HCT116 (cell line): ENCODE measurements at places on chromosomes 5 and 9. TPM values are rescaled to one million over a fixed set of nuclear protein-coding genes. Genes with fewer than 3 reads are reported as not detected.

DNA sequence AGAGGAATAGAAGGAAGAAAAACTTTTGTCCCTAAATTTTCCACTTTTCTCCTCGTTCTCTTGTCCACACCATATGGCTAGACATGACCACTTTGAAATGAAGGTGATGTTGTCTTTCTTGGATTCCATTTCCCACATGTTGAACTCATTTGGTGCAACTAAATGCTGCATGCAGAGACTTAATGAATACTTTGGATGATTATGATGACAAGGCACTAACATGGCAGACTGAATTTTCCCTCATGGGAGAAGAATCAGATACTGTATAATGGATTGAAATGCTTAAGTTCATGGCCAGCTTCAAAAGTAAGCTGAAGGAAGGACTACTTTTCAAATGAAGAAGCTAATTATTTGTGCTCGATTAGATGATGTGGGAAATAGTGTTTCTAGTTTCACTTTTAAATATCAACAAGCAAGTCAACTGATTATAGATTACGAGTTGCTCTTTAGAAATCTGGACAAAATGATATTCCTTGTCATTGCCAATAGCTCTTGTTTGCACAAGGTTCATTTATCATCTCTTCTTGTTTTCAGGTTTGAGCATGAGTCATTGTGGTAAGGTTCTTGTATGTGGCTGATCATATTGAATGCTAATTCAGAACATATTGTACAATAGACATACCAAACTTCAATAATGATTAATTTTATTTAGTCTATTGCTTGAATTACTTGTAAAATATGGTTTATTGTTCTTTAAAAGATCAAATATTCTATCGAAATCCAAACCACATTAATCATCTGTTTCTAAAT is 501.3 kb upstream of the FTMT start:
- DNase-seq: no peak

- peak; percentile 29 for DNase-seq
These were observed 142.8 kb downstream of the NSG2 start for GRCh38 chr5:174188295-174188694.

DNA sequence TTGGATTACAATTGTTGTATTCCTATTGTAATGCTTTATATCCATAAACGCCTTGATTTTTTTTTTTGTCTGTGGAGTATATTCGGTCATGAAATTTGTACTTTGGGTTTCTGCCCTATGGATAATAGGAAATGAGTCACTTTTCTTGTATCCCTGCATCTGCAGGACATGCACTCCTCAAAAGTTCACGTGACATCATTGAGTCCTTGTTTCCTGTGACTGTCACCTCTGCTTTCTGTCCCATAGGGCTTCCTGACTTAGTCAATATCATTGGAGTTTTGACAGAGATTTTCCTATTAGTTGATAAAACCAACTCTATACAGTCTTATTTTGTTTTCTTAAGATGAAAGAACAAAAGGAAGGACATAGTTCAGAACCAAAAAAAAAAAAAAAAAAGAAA is 356.3 kb downstream of the MAT2B start:
- no peak for DNase-seq

Gene QRFP
- total RNA-seq: not detected

Gene CDKN2B-AS1
- total RNA-seq: 1.7 TPM

DNA sequence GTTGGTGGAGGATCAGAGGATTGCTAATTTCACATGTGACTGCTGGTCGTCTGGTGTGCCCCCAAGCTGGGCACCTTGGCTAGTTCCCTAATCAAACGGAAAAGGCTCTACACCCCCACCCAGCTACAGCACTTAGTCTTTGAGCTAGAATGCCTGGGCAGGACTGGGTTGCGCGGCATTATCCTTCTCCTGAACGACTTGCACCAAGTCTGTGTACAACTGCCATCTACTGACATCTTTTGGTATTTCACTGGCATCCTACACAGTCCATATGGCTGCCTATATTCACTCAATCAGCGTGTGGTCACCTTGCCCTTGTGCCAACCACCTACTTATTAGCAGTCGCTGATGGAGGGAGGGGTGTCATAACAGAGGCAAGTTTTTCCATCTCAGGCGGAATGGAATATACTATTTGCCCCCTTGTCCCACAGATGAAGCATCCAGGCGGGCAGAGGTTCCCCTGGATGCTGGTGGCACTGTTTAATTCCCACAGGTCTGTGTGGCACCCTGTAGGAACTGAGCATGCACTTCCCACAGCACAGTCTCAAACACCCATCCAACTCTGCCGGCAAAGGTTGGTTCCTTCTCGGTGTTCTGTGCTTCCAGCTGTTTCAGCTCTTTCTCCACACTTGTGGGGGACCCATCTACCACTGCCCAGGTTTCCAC is 150.1 kb downstream of the OSTF1 start:
- peak; percentile 62 for DNase-seq

DNA sequence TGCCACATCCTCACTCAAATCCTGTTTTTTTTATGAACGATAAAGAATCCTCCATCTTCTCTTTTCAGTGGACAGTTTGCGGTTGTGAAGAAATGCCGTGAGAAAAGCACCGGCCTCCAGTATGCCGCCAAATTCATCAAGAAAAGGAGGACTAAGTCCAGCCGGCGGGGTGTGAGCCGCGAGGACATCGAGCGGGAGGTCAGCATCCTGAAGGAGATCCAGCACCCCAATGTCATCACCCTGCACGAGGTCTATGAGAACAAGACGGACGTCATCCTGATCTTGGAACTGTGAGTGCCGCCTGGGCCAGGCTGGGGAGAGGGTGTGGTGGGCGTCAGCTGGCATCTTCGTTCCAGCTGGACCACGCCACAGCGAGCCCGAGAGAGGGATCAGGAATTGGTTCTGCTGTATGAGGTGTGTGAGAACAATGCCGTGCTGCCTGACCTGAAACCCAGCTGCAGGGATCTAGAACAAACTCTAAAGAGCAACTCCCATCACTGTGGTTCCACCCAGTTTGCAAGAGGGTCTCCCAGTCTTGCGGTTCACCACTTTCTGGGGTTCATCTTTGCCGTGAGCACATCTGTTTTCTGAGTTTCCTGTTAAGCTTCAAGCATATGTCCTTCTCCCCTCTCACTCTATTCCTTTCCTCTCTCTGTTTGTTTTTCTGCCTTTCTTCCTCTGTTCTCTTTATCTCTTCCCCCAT is 107.4 kb downstream of the DAPK1 start:
- DNase-seq: no peak

Gene PHF24
- total RNA-seq: 0.47 TPM

DNA sequence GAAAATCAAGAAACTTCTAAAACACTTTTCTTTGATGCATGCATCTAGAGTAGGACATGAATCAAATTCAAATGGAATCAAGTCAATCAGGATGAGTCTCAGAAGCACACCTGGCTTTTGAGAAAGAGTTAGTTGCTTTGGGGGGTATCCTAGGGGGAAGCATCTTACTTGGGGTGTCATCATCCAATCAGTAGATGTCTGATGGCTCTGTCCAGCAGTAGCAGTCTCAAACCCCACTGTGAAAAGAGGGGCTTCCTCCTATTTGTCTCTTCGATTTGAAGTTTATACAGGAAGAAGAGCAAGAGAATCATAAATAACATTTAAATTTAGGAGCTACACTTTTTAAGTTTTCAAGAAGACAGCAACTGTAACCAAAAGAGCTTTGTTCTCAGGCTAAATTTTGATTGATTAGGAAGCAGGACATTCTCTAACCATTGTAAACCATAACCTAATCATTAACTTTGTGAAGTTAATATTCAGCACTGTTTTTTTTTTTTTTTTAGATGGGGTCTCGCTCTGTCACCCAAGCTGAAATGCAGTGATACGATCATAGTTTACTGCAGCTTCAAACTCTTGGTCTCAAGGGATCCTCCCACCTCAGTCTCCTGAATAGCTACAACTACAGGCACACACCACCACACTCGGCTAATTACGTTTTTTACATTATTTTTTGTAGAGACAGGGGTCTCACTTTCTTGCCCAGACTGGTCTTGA is 614.7 kb downstream of the CSNK1G3 start:
- no peak for DNase-seq

DNA sequence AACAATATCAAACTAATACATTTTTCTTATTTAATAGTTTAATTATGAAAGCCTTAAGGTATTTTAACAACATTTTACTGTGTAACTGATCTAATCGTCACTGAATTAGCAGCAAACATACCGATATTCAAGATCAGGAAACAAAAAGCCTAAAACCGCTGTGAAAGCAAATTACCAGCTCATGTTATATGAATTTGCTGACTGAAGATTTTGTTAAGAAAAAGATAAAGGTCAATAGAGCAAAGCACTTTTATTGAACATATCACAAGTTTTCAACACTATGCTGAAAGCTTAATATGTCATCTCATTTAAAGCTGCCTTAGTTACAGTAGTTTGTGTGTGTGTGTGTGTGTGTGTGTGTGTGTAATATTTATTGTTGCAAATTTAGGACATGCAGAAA is 1634.9 kb upstream of the NUDT12 start:
- no peak for DNase-seq

Gene PCDHB16
- total RNA-seq: not detected

DNA sequence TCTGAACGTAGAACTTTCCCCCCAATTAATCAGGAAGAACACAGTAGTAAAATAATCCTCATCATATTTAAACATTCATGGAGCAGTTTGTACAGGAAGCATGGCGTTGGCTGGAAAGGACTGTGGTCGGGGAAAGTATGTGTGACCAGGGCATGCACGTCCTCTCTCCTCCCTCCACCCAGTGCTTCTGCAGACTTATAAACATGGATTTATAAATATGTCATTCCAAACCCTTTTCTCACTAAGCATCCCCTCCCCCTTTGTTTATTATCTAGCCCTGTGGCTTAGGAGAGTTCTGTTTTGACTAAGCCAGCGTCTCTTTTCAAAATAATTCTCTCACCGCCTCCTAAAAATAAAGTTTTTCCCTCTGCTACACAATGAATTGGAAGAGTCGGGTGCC is 70.4 kb upstream of the DAP start:
- DNase-seq: no peak

DNA sequence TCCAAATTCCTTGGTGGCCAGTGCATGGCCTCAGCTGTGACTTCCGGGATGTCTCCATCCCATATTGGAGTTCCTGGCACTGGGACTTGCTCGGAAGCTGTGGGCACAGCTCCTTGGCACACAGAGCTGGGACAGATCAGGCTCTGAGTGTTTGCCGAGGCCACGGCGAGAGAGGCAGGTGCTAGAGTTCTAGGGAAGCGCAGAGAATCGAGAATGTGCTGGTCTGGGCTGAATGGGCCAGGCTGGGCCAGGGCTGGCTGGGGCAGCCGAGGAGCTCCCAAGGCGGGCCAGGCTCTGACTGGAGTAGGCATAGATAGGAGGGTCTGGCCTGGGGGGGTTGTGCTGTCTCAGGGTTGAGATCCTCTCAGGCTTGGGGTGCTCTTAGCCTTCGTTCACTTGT is 45.4 kb downstream of the HMCN2 start:
- no peak for DNase-seq

DNA sequence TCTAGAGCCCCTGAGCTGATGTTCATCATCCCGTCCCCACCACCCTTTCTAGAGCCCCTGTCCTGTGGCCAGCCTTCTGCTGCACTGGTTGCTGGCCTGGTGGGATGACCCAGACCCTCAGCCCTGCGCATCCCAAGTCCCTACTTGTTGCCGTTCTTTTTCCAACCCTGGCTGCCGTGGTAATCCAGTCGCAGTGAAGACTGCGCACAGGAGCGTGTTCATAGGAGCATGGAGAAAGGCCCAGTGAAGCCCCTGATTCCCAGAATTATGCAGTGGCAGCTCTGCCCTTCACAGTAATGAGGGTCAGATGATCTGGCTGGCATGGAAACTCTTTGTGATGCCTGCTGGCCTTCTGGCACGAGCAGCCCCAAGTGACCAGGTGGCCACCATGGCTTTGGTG is 183.3 kb downstream of the CACNA1B start:
- DNase-seq: no peak

- DNase-seq: no peak
These were observed 48.8 kb downstream of the TRPM3 start for GRCh38 chr9:71072587-71072986.

Gene CPLANE1
- total RNA-seq: 3.5 TPM

DNA sequence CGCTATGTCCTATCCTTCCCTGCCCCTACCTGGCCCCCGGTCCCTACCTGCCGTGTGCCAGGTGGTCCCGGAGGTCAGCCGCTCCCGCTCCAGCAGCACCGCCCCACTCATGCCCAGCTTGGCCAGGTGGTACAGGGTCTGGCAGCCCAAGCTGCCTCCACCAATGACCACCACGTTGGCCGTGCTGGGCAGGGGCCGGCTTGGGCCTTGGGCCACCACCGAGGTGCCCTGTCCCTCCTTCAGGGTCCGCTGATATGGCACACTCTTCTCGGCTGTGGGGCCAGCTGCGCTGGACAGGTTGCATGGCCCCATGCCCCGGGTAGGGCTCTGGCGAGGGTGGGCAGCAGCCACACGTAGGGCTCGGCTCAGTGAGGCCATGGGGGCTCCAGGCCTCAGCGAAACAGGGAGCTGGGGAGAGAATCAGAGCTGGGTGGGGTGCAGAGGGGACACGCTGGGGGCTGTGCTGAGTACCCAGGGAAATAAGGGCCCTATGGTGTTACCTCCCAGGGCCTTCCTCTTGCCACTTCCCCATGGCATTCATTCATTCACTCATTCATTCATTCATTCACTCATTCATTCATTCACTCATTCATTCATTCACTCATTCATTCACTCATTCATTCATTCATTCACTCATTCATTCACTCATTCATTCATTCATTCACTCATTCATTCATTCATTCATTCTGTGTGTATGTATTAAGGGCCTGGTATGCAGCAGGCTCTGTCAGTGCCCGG is 4.2 kb downstream of the SARDH start:
- DNase-seq: no peak

- DNase-seq: no peak
These were observed 1.4 kb downstream of the ZSWIM6 start for GRCh38 chr5:61333321-61333953.

Gene CAMK4
- total RNA-seq: 10.2 TPM

Gene PRSS3
- total RNA-seq: 66.3 TPM

Gene LECT2
- not detected for total RNA-seq

DNA sequence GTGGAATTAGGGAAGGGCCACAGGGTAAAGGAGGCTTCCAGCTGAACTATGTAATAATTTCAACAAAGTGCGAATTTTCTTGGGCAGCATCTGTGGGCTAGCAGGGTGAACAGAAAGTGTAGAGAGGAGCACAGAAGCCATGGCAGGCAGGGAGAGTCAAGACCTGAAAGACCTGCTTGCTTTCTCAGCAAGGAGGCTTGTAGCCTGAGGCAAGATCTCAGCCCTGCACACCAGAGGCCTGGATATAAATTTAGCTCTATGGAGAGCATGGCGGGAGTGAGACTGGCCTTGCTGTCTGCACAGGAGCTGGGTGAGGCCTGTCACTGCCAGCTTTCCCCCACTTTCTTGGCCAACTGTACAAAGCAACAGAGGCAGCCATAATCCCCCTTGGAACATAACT is 32.1 kb upstream of the SH3TC2 start:
- DNase-seq: no peak

Gene NSUN2
- total RNA-seq: 101 TPM

Gene IFNA5
- total RNA-seq: not detected

Gene GABRP
- not detected for total RNA-seq

Gene RAD17
- total RNA-seq: 29.0 TPM

Gene SEMA5A
- total RNA-seq: 0.02 TPM

- no peak for DNase-seq
These were observed 96.3 kb downstream of the ZNF608 start for GRCh38 chr5:124650147-124650561.

Gene TMEM252
- total RNA-seq: not detected

Gene ACTBL2
- 0.07 TPM for total RNA-seq

- DNase-seq: no peak
These were observed 137.6 kb downstream of the TRPM3 start for GRCh38 chr9:70983723-70984295.

Gene C1QTNF2
- total RNA-seq: 0.15 TPM
